Islet precursor cell (in vitro differentiated cells): ENCODE measurements at places on chromosomes 11 and 22.

GRCh38 chr11:32450372-32450771 is 15.0 kb upstream of the WT1 start:
- DNase-seq: no peak

- DNase-seq: peak; percentile 89
Measured at GRCh38 chr11:16788141-16789062, 50.0 kb downstream of the C11orf58 start.

- DNase-seq: no peak
Measured at GRCh38 chr11:70468256-70469195, 70.2 kb downstream of the CTTN start.

GRCh38 chr11:48006301-48006992 is 26.1 kb downstream of the PTPRJ start:
- DNase-seq: no peak

DNA sequence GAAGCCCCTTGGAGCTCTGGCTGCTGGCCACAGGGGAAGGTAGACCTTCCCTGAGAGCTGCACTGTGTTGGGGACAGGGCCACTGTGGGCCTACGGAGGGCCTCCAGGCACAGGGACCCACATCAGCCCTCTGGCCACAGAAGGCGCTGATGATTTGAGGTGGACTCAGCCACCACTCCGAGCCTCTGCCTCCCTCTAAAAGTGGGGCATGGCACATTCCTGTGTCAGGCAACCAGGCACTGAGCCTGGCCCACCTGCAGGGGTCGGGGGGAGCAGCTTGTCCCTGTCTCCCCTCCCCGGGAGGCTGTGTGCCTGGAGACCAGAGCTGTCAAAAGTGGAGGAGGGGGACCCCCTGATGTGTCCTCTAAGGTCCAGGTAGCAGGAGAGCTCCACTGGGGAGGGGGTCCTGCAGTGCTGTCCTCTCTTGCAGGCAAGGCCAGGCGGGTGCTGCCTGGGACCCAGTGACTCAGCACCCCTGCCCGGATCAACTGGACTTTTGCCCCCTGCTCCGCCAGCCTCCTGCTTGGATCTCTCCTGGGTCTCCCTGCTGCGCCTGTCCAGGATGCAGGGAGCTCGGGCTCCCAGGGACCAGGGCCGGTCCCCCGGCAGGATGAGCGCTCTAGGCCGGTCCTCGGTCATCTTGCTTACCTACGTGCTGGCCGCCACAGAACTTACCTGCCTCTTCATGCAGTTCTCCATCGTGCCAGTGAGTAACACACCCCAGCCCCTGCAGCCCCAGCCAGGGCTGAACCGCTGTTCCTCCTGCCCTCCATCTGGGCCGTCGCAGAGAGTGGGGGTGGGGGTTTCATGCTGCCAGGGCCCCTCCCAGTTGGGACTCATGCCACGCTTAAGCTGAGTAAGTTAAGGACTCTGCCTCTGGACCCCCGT is 17.5 kb upstream of the CDKN1C start:
- no peak for DNase-seq

DNA sequence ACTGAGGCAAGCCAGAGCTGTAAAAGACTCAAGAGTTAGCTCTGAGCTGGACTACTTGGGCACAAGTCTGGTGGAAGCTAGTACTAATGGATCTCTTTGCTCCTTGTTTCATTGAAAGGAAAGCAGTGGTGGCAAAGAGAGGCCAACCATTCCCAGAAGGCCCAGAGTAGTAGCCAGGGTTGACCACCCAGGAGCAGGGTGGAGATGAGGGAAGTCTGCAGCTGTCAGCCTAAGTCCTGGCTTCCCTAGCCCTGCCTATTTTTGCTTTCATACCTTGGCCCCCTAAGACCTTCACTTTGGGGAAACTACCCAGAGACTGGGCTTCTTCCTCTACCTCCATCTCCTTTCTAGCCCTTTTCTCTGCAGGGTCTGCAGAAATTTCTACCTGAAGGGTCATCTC is 155.0 kb upstream of the NCAM1 start:
- no peak for DNase-seq

DNA sequence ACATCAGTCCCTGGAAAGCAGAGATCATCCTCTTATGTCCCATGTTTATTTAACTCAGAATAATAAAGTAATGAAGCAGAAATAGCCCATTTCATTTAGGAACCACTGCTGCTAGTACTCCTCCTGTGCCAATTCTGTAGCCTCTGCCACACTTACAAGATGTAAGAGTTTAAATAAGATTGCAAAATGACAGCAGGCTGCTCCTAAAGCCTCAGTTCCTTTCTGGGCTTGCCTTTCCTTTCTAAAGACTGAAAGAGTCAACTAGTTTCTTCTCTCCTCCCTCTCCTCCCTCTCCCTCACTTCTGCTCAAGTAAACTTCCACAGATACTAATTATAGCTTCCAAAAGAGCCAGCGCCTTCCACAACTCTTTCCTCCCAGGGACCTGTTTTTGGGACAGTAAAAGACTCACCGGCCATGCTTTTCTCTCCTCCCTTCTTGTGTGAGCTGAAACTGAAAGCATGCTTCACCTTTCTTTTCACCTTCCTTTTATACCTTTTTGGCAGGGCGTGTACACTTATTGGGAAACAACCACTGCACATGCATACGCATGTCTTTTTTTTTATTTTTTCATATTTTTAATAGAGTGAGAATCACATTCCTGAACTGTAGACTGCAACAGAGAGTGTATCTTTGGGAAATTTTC is 26.1 kb upstream of the CARD16 start:
- no peak for DNase-seq

GRCh38 chr11:12922418-12922817 is 86.7 kb upstream of the RASSF10 start:
- DNase-seq: no peak

- DNase-seq: no peak
Measured at GRCh38 chr11:83044958-83045712, 26.6 kb downstream of the RAB30 start.

- peak; percentile 78 for DNase-seq
Measured at GRCh38 chr11:121389651-121390050, 62.5 kb upstream of the SORL1 start.

DNA sequence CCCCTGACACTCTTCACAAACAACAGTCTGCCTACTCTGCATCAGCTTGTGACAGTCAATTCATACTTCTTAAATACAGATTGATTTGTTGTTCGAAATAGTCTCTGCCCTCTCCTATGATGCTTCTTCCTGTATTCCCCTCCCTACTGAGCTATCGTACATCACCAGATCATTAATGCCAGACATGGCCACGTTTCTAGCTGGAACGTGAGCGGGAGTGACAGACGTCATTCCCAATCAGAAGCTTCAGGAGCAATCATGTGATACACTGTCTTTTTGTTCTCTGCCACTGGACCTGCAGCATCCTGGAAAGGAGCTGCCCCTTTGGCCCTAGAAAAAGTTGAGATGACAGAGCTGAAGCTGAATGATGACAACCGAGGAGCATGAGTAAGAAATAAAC is 48.5 kb downstream of the CSNK2A3 start:
- DNase-seq: no peak

- no peak for DNase-seq
Measured at GRCh38 chr11:18209058-18209457, 27.5 kb downstream of the SAA4 start.

DNA sequence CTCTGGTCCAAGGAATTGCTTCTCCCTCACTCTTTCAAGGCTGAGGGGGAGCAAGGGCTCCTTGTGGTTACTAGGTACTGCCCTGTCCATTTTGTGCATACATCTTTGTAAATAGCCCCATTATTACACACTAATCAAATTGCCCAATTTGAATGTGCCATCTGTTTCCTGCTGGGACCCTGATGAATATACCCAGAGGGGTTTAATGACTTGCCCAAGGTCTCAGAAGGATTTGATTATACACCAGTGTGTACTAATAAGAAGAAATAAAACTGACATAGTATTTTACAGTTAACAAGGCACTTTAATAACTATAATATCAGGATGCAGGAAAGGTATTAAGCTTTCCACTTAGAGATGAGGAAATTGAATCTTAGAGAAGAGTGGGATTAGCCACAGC is 64.6 kb upstream of the PTPRJ start:
- DNase-seq: no peak
